ENCODE measurements at places on chromosomes 2 and 18.

GRCh38 chr18:49608366-49609255 is 46.8 kb downstream of the LIPG start:
- DNase-seq = no peak

DNA sequence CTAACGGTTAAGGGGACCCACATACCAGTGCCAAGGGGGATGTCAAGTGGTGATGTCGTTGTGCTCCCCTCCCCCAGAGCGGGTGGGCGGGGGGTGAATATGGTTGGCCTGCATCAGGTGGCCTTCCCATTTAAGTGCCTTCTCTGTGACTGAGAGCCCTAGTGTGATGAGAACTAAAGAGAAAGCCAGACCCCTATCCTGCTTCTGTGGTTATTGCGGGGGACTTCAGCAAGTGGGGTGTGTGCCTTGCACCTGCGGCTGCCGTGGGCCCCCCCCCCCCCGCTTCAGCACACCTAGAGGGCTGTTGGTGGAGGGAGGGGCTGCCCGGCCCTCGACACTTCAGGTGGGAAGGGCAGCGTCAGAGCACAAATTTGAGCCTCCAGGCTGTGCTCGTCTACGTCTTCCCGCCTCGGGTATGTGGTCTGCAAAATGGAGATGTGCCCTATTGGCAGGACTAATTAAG is 6.1 kb downstream of the CTDSP1 start:
- no peak for DNase-seq

DNA sequence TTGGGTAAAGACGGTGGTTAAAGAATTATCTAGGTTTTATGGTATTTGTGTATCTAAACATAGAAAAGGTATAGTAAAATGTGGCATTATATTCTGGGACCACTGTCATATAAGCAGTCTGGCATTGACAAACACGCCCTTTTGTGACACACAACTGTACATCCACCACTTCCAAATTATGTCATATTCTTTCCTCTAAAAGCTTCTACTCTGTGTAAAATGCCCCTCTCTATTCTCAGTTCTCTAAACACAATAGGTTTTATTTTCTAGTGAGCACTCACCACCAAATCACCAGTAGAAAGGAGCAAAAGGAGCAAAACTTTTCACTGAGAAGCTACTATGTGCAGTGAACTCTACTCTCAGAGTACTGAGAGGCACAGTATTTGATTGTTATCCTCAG is 88.1 kb upstream of the PIEZO2 start:
- DNase-seq = no peak

DNA sequence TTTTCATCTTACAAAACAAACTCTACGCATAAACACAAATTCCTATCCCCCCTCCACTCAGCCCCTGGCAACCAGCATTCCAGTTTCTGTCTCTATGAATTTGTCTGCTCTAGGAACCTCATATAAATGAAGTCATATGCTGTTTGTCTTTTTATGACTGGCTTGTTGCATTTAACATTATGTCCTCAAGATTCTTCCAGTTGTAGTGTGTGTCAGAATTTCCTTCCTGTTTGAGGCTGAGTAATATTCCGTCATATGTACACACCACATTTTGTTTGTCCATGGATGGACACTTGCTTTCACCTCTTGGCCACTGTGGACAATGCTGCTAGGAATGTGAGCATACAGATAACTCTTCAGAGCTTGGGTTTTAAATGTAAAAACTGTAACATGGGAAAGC is 272.1 kb downstream of the GBX2 start:
- DNase-seq = no peak

DNA sequence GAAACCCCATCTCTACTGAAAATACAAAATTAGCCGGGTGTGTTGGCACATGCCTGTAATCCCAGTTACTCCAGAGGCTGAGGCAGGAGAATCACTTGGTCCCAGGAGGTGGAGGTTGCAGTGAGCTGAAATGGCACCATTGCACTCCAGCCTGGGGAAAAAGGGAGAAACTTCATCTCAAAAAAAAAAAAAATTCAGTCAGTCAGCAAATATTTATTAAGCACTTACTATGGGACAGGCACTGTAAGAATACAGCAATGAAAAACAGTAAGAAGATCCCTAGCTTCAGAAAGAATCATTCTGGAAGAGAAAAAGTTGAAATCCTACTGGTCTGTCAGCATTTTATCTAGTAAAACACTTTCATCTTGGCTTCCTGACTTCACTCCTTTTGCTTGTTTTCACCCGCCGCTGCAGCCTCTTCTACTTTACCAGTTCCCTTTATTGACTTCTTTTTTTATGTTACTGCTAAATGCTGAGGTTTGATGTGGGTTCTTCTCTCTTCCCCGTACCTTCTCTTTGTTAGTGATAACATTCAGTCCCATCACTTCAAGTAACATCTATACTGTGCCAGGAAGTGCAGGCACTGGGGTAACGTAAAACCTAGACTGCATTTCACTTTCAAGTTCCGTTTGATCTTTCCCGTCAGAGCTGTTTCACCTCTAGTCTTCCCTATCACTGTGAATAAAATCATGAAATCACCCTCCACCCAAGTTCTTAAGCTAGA is 10.8 kb upstream of the TAF4B start:
- no peak for DNase-seq

DNA sequence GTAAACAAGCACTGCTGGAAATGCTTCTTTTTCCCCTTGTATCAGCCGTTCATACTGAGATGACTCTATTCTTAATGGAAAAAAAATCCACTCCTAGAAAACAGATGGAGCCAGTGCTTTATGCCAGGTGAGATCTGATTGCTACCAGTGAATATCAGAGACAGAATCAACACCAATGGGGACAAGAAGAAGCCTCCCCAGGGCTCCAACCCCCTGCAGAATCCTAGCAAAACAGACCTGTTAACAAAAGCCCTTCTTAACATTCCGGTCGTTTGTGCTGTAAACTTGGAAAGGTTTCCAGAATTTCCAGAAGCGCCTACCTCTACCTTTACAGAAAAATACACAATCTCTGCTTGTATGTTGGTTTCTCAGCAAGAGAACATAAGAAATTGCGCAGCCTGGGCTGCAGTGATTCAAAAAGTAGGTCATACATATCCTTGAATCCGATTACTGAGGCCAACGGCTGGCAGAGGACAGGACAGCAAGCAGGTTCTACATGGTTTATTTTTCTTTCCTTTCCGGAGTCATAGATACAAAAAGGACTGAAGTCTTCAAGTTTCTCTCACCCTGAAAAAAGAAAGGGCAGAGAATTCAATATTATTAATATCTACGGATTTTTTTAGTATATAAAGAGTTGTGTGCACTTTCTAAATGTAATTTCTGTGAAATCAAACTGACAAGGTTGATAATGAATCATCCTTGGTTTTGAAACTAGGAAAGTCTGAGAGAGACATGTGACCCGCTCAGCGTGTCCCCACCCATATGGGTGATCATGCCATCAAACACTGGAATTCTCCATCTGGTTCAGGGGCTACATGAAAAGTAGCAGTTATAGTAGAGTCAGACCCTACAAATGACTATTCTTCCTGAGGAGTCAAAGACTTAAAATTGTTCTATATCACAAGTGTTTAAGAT is 266.7 kb upstream of the MGAT5 start:
- DNase-seq = no peak
